ENCODE measurements at places on chromosomes 16 and 17.

DNA sequence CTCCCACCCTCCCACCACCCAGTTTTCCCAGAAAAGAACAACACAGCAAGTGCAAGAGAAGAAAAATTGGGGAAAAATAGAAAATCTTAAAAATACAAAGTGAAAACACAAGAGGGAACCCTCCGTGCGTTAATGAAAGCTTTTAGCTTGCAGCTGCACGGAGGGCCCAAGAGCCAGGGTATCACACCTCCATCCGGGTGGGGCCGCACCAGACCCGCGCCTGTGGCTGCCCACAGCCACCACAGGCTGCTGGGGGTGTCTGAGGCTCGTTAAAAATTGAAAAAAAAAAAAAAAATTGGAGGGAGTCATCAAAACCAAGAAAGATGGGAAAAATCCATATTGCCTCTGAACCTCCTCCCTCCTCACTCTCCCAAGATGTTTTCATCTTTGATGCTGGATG, 18.6 kb downstream of the ENGASE start:
- DNase-seq = no peak

GRCh38 chr17:43665084-43665936, 3.6 kb upstream of the MEOX1 start:
- no peak for DNase-seq

DNA sequence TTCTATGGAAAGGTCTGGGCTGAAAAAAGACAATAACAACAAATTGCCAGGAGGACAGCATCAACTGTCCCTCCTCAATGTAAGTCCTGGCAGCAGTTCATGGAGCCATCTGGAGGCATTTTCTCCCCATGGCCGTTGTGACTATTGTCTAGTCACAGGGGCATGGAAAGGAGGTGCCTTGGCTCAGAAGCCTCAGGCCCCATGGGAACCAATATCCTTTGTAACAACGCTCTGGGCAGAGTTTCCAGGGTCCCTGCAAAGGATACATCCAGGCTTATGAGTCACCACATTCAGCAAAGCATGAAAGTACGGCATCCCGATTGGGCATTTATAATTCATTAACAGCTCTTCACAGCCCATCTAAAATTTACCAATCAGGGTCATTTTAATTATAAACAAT, 85.2 kb downstream of the GLG1 start:
- DNase-seq = no peak

GRCh38 chr16:83951544-83951943, 1.5 kb upstream of the OSGIN1 start:
- DNase-seq = no peak

- DNase-seq = no peak
Observed at GRCh38 chr16:30585022-30585399, 486 bp downstream of the ZNF785 start.

- DNase-seq = peak; percentile 65
Observed at GRCh38 chr17:1487939-1488825, 4.3 kb downstream of the MYO1C start.

- peak; percentile 49 for DNase-seq
Observed at GRCh38 chr17:76383546-76384221, 725 bp upstream of the SPHK1 start.

DNA sequence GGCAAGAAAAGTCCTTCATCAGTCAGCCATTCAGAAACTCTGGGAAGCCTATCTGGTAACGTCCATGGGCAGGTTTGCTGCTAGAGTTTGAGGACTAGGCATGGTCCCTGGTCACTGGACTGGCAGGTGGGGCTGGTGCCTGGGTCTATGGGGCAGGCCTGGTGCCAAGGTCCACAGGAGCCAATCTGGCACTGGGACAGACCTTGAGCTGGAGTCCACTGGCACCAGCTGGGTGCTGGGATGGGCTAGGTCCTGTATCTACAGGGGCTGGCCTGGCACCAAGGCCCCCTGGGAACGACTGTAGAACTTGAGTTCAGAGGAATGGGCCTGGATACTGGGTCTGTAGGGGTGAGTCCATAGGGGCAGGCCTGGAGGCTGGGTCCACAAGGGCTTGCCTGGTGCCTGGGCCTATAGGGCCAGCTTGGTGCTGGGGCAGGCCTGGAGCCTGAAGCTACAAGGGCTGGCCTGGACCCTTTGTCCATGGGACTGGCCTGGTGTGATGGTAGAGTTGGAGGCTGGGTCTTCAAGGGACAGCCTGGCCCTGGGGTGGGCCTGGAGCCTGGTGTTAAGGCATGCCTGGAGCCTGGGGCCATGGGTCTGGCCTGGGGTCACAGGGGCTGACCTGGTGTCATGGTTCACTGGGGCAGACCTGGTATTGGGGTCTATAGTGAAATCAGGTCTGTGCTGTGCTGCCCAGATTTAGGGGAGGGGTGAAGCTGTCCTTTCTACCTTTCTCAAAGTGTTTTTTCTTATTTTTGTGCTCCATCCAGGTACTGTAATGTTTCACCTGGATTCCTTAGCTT, 30.5 kb upstream of the NKD1 start:
- DNase-seq = no peak

DNA sequence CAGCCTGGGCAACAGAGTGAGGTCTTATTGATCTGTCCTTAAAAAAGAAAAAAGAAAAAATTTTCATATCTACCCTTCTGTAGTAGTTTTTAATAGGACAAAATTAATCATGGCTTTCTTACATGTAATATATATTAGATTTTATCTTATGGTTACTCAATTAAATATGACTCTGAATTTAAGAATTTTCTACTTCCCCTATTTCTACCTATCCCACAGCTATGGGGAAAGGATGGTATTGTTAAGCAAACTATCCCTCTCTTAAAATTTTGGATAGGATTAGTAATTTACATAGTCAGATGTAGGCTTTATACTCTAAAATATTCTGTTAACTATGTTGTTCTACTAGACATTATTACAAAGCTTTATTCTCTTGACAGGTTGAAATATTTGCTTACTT, 62.5 kb downstream of the NQO1 start:
- DNase-seq = no peak

DNA sequence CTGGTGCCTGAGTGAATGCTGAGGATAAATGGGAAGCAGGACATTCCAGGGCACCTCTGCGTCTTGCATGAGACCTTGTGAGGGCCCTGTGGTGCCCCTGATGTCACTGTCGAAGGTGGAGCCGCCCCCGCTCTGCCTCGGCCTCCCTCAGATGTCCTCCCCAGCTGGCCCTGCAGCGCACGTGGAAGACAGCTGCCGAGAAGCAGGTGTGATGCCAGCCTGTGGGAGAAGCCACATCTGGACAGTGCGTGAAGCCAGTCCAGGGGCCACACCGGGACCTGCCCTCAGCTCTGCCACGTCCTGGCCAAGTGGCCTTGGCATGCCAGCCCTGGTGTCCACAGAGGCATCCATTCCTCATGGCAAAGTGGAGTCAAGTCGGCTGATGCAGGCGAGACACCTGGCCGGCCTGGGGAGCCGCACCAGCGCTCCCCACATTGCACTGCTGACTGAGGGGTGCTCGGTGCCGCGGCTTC, 21.6 kb upstream of the METRNL start:
- no peak for DNase-seq

DNA sequence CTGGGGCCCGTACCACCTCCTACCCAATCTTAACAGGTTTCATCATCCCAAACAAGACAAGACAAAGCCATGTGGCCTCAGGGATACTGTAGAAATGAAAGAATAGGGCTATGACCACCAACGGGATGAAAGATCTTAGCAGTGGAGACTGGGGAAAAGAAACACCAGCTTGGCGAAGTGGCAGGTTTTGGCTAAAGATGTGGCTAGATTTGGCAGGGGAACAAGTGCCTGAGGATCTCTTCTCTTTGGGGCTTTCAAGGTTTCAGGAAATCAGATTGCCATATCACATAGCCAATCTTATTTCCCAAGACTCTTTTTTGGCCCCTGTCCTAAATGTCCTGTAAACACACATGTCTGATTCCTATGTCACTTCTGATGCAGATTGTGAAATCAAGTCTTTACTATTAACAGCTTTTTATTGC, 6.9 kb downstream of the KRT24 start:
- no peak for DNase-seq

DNA sequence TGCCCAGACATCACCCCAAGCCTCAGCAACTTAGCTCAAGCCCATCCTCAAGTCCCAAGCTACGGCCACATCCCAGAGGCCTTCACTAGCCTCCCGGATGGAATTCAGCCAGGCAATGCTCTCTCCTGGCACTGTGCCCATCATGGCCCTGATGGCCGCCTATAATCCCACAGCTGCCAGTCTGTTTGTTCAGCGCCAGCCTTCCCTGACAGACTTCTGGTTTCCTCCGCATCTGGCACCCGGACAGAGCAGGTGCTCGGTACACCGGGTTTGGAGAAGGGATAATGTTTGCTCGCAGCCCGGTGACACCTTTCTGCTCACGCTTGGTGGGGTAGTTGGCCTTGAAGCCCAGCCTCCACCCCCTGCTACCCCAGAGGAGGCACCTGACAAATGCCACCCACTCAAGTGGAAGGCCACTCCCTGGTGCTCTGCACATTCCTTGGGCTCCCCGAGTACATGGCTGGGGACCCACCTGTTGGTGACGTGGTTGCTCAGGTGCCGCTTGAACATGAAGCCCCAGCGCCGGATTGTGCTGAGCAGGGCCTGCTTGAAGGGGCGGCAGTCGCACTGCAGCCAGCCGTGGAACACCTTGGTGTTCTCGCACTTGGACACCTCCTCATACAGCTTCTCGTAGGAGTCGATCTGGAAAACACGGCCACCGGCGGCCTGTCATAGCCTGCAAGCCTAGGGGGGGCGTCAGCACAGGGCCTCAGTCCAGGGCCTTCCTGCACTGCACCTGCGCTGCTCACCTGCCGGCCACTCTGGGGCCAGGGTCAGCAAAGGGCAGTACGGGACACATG, 47.1 kb downstream of the DNAH17 start:
- no peak for DNase-seq

DNA sequence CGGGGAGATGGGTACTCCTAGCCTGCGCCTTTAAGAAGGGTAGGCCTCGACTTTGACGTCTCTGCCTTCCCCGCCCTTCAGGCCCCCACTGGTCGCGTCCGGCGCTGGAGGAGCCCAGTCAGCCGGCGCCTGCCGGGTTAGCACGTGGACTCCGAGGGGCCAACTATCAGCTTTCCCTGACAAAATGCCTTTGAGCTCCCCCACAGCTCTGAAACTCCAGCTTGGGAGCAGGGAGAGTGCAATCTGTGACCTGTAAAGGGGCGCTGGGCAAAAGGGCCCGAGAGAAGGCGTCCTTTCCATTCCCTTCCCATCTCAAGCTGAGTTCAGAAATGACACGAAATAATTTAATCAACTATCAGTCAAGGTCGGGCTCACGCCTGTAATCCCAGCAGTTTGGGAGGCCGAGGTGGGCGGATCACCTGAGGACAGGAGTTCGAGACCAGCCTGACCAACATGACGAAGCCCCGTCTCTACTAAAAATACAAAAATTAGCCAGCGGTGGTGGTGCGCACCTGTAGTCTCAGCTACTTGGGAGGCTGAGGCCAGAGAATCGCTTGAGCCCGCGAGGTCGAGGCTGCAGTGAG, 2.3 kb upstream of the SLC25A39 start:
- peak; percentile 94 for DNase-seq

- no peak for DNase-seq
Observed at GRCh38 chr17:2946144-2946543, 117.3 kb downstream of the OR1D5 start.
